ENCODE measurements at places on chromosomes 12 and 14. TPM values are rescaled to one million over a fixed set of nuclear protein-coding genes. Genes with fewer than 3 reads are reported as not detected.
A peak's percentile ranks its signal among the peaks of the same experiment; 100 is the strongest.

The SMOC1 gene
- total RNA-seq: not detected

The ZNF385A gene
- total RNA-seq: 1.8 TPM

The MAP1LC3B2 gene
- 1.7 TPM for total RNA-seq

The DHRS7 gene
- total RNA-seq: 69.6 TPM

The TAS2R9 gene
- not detected for total RNA-seq

GRCh38 chr12:16599081-16599480 lies 6.9 kb downstream of the LMO3 start:
- DNase-seq: no peak

DNA sequence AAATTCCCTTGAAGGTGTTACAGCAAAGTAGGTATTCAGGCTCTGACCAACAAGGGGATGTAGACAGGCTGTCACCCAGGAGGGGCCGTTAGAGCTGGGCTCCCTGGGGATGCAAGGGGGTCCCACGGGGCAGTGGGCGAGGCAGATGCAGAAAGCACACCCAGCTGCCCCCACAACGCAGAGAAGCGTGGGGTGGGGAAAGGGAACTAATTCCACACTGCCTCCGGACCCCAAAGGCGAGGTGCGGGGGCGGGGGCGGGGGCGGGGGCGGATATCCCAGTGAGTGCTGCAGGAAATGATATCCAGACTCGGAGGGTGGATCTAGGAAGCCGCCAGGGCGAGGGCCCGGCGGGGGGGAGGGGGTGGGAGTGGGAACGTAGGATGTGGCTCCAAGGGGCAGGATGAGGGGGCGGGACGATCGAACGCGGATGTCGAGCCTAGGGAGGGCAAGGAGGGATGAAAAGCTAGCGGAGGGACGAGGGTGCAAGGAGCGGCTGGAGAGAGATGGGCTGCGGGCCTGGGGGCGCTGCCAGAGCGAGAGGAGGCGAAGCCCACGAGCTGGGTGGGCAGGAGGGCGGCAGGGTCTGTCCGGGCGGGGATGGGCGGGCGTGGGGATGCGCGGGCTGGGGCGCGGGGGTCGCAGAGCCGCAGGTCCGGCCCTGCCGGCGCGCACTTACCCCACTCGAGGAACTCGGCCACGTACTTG lies 874 bp downstream of the CDC42BPB start:
- no peak for DNase-seq

GRCh38 chr12:5403411-5403810 lies 28.5 kb upstream of the NTF3 start:
- DNase-seq: no peak

- no peak for DNase-seq
These were observed 9.9 kb downstream of the LGR5 start for GRCh38 chr12:71449373-71450070.

DNA sequence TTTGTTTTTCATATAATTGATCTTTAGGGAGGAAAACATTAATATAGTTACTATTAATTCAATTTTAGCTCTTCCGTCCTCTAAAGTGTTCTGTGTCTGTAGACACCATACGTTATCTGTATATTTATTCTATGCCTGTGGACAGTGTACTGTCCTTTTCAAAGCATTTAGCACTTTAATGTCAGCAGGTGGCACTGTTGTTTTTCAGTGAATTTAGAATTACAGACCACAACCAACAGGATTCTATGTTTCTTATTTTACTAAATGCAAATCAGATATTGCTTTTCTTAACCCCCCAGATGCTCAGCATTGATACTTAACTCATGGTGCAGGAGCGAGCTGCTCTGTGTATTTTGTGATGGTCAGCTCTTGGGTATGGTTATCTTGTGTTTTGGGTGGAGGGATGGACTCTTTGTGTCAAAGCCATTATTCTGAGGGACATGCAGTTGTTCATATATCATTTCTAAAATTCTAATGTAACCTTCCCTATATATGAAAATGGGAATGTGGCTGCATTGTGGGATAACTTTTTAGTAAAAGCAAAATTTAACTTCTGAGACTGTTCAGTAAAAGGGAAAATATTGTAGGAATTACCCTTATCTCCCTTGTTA lies 65.2 kb downstream of the PAPOLA start:
- no peak for DNase-seq

- DNase-seq: no peak
These were observed 196.2 kb upstream of the HMGA2 start for GRCh38 chr12:65628061-65628460.

DNA sequence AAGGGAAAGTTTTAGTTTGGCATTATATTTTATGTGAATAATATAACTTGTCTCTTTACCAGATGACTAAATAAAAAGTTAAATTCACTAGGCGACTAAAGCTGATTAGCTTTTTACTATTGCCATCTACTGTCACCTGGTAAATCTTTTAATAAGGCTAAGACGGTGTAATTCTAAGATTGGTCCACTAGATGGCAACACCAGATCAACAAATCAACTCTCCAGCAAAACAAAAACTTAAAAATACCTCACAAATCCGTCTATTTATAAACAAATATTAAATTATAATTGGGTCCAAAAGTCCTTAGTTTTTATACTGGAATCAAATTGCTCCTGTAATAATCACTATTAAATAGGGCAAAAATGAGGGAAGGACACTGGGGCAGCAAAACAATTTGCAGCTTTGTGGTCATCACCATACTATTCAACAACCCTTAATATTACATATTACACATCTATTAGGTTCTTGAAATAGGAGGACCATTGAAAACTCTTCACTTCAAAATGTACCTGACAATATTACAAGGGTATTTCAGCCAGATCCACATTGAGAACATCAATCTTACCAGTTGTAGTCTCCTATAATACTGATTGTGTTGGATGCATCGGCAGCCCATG lies 47.9 kb downstream of the GALC start:
- peak; percentile 51 for DNase-seq

DNA sequence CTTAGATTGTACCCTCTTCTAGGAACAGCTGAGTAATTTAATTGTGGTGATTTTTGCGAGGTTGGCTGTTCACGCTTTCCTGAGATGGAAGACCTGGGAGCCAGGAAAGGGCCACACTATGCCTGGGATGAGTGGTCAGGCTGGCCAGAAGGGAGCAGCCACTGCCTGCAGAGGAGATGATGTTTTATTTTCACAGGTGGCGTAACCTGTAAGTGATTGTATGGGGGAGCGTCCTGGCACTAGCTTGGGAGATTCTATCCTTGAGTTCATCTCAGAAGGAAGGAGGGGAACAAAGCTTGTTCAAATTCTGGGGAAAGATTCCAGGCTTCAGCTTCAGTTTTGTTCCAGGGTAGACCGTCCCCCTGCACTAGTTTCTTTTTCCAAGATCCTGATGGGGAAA lies 1.2 kb downstream of the RPH3A start:
- DNase-seq: no peak

DNA sequence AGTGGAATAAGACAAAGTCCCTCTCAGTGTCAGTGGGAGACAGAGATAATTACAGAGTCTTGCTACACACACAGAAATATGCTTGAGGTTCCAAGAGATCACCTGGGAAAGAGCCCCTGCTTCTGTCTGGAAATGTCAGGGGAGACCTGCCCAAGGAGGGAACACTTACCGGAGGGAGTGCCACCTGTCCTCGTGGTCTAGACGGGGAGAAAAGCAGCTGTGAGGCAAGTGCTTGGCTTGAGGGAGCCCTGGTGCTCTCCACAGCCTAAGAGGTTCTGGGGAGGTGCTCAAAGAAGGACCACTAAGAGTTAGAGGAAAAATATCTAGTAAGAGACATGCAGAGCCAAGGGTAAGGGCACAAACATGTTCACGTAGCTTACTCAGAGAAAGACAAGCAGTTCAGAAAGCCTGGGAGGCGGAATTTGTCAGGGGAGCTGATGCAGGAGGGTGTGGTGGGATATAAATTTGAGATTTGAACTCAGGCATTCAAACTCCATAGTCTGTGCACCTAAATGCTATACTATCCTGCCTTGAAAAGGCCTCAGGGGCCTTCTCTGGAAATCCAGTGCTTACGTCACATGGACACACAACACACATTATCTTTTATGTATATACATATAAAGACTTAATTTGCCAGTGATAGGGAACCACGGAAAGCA lies 38.2 kb upstream of the GNPNAT1 start:
- DNase-seq: no peak

DNA sequence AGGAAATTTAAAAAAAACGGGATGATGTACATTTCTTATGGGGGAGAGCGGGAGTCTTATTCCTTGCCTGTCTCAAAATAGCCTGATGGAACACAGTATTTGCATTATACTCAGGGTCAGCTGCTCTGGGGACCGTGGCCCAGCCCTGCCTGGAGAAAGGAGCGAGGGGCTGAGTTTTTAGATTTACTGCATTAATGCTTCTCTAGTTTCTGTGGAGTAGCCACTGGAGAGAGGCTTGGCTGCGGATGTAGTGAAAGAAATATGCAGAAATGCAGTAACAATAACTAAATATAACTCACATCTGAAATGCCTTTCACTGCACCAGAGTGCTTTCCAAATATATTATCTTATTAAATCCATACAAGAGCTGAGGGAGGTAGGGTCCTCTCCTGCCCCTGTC lies 87.6 kb upstream of the MAP1LC3B2 start:
- no peak for DNase-seq

Measured in CD4-positive, alpha-beta memory T cell (primary cell).